CD8-positive, alpha-beta memory T cell (primary cell): ENCODE measurements at places on chromosomes 5 and 9.

GRCh38 chr5:58462623-58463230 lies 2.8 kb upstream of the PLK2 start:
- no peak for DNase-seq

DNA sequence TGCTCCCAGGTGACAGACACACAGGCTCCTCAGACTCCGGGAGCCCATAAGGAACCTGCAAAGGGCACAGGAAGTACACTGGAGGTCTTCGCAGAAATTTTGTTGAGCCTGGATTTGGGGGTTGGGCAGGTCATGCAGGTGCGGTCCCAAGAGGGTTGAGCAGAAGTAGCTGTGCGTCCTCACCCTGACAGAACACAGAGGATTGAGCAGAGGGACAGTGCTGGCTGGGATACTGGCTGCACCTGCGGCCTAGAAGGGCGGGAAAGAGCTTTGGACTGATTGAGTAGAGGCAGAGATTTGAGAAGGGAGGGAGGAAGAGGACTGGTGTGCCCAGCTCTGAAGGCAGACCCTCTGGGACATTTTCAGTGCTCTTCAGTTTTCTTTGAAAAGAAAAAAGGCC lies 65.4 kb downstream of the PTPDC1 start:
- DNase-seq: no peak

DNA sequence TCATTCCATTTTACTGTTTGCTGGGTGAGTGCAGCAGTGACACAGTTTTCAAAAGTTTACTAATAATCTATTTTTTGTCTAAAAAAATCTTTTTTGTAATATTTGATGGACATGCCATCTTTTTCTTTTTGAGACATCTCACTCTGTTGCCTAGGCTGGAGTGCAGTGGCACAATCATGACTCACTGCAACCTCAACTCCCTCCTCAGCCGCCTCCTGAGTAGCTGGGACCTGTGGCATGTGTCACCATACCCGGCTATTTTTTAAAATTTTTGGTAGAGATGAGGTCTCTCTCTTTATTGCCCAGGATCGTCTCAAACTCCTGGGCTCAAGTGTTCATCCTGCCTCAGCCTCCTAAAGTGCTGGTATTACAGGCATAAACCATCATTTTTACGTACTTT lies 86.0 kb downstream of the KDM4C start:
- no peak for DNase-seq

DNA sequence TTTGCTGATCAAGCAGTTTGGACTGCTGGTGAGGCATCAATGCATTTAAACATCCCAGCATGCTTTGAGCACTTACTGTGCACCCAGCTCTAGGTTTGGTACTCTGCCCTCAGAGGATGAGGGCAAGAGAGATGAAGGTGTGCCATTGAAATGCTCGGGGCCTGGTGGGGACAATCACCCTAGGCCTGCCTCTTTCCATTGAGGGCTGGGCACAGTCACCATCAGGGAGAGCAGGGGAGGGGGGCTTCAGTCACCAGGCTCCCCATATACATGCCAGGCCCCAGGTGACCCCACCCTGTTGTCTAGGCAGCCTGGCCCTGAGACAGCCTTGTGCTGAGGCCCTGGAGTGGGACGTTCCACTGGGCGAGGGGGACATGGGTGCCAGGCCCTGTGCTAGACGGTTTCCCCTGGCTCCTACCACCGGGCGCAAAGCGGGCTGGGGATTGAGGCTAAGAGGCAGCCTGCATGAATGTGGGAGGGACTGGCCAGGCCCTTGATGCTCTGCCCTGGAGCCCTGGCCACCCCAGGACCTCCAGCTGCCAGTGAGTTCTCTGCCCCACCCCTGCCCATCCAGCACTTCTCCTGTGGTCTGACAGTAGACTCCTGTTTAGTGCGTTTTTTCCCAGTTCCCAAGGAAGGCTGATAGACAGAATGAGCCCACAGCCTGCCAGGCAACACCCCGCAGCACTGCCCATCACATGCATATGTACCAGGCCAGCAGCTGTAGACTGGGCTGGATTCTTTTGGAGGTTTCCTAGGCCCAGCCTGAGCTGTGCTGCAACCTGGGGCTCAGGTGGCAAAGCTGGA lies 18.9 kb downstream of the TCF7 start:
- peak; percentile 1 for DNase-seq

DNA sequence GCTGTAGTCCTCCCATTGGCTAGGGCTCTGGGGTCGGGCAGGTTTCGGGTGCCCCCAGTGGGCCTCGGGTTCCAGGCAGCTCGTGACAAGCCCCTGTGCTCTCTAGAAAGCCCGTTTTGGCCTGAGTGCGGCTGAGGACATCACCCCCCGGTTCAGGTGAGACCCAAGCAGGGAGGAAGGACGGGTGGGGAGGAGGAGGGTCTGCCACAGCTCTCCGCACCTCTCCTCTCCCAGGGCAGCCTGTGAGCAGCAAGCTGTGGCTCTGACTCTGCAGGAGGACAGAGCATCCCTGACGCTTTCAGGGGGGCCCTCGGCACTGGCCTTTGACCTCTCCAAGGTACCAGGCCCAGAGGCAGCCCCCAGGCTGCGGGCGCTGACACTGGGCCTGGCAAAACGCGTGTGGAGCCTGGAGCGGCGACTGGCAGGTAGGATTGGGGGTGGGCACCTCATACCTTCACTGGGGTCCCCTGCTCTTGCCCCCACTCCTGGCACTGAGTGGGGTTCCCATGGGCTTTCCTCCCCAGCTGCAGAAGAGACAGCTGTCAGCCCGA lies 672 bp downstream of the PAXX start:
- DNase-seq: no peak
